WERI-Rb-1 (cell line): ENCODE measurements at places on chromosomes 6 and 20.

DNA sequence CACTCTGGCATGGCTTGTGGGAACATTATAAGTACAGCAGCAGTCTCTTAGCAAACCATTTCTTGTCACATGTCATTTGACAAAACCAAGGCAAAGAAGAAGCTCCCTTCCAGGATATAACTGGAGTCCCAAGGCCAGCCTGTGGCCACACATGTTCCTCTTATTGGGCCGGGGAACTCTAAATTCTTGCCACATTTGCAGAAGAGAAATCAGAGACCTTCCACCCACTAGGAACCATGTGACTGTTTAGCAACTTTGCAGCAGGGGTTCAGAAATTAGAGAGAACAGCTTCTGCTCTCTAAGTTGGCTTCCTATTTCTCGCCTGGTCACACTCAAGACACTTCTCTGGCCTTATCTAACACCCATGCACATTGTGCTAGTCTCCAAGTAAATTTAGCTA lies 20.4 kb upstream of the MEP1A start:
- no peak for DNase-seq

GRCh38 chr6:139308936-139309603 lies 17.3 kb upstream of the TXLNB start:
- no peak for DNase-seq

- DNase-seq = no peak
These were observed 216.9 kb downstream of the GMDS start for GRCh38 chr6:2028457-2029038.

DNA sequence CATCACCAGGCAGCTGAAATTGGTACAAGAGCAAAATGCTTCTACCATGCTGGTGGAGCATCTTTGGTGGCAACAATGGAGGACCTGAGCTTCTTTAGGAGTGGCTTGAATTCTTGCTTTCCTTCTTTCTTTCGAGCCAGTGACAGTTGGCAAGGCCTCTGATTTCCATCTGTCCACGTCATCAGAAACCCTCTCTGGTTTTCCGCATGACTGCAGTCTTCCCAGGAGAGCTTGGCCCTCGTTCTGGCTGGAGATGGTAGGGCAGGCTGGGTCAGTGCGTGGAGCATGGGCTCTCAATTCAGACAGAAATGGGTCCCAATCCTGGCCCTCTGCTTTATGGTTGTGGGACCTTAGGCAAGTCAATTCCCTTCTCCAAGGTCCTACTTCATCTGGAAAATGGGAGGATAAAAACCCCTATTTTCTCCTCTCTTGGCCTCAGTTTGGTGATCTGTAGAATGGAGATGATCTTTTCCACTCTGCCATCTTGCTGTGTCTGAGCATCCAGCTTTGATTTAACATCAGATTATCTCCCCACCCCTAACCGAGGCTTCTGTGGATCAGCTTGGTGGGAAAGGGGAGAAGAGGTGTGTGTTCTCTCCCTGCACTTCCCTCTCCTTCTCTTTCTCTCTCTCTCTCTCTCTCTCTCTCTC lies 3.6 kb upstream of the BPIFB1 start:
- DNase-seq = no peak

- DNase-seq = peak; percentile 90
These were observed 173.7 kb upstream of the LRFN2 start for GRCh38 chr6:40760887-40761286.

GRCh38 chr6:125271486-125272159 lies 30.1 kb downstream of the HDDC2 start:
- no peak for DNase-seq

GRCh38 chr6:38127284-38127683 lies 307.8 kb downstream of the ZFAND3 start:
- no peak for DNase-seq

DNA sequence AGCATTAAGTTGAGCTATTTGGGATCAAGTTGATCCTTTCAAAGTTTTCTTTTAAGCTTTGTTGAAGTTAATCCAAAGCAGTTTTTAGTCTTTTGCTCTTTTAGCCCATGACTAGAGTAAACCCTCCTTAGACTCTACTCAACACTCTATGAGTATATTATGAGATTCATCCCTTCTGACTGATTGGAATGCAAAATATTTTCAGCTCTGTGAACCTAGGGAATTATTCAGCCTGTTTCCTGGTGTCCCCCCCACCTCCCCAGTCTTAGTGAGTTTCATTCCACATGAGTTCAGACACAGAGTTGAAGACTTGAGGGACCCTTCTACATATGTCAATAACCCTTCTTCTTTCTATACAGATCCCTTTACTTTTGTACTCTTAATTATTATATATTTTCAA lies 413.7 kb downstream of the RFPL4B start:
- DNase-seq = no peak

- DNase-seq = no peak
These were observed 150.6 kb downstream of the LAMA2 start for GRCh38 chr6:129033581-129033980.

DNA sequence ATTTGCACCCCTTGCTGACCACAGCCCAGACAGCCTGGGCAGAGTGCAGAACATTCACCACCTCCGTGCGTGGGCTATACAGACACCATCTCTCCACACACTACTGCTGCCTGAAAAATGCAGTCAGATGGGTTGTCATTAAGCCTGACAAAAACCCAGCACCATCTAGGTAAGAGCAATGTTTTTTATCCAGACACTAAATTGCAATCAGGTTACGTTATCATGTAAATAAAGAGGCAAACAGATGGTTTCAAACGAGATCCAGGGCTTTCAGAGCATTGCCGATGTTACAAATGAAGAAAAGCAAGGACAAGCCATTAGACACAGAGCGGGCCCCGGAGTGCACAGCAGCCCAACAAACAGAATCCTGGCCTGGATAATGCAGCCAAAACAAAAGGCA lies 269.6 kb downstream of the PKHD1 start:
- no peak for DNase-seq

DNA sequence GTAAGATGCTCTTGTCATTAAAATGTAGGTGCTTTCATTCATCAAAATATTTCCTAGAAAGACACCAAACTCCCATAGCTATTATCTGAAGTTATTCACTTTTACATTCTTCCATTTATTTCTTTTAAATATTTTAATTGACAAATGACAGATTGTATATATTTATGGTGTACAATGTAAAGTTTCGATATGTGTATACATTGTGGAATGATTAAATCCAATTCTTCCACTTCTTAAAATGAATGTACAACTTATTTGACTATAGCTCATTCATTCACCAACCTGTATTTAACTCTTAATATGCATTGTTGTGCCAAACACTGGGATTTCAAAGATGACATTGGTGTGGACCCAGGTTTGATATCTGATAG lies 41.0 kb downstream of the CCN2 start:
- no peak for DNase-seq

GRCh38 chr6:63685446-63686379 lies 50.1 kb downstream of the PHF3 start:
- no peak for DNase-seq

- DNase-seq = peak; percentile 48
These were observed 36.6 kb downstream of the CRISP2 start for GRCh38 chr6:49676671-49677281.
